ENCODE measurements at places on chromosomes 2 and 18.

DNA sequence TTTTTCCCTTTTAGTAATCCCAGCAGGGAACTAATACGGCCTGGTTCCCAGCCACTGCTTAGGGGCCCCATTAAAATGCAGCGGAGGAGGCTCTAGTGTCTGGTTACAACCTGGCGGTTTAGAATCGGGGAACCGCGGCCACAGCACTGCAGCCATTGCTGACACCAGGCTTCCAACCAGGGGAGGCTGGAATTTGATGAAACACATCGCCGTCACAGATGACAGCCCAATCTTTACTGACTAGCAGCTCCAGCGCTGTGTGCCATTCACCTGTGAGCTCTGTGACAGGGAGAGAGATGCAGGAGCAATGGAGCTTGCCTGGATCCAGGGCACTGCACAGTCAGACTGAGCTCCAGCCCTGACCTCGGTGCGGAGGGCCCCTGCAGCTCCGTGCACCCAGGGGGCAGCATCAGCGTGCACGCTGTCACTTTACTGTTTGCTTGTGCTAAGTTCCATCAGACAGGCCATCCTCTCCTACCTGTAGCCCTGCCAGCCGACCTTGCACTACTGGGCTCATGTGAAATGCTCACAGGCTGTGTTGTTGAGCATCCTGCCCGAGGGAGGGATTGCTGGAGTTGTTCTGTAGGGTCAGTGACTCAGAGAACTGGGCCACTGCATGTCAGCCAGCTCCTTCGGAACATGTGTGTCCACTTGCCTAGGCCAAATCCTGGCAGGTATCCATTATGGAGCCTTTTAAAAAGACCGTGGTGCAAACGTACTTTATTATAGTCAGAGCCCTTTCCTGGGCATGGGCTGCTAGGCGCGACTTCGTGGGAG is 203.5 kb downstream of the SEPTIN10 start:
- DNase-seq, result no peak

DNA sequence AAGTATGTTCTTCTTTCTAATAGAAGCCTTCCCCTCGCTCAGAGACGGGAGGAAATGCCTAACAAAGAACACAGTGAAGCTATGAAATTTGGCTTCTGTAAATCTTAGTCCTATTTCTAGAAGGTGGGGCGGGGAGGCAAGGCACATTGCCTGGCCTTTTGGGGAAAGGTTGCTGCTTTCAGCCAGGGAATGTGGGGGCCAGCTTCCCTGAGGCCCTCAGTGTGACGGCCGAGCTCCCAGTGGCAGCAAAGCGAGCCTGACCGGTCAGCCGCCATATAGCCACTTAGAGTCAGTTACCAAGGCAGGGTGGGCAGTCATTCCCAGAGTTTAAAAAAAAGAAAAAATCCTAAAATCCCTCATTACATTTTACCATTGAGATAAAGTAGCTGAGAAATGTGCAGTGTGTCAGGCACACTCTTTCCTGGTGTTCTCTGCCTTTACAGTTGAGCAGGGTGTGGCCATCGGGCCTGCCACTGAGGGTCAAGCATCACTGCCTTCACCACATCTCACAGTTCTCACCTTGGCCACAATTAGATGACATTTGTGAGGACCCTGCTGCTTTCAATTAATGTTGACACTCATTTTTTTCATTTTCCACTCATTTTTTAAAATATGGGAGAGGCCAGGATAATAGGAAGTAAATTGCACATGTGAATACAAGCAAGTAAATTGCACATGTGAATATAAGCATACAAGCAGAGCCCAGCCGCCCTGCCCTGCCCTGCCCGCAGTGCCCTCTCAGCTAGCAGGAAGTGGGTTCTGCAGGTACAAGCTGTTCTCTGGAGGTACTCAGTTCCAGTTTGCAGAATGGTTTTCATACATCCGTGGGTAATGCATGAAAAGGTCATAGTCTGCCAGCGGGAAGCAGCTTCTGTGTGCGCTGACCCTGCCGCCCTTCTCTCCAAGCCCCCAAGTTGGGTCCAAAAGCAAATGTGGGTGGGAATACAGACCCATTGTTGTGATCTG is 76.9 kb downstream of the WDSUB1 start:
- no peak for DNase-seq

- DNase-seq, result no peak
These were observed 84.9 kb downstream of the MALT1 start for GRCh38 chr18:58756148-58756547.

DNA sequence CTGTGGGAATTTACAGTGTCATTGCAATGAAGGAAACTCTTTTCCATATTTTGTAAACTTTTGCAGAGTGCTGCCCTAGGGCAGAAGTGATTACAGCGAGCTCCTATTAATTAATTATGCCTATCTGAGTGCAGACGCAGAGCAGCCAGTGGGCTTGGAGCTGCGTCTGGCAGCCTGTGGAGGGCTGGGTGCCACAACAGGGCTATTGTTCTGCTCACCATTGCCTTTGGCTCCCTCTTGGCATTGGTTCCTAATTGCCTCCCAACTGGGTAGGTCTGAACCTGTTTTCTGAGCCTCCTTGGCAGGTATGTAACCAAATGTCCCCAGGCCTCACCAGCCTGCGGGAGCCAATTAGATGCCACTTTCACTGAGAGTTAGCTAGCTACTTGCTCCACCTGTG is 25.6 kb upstream of the ITGB6 start:
- DNase-seq, result no peak

DNA sequence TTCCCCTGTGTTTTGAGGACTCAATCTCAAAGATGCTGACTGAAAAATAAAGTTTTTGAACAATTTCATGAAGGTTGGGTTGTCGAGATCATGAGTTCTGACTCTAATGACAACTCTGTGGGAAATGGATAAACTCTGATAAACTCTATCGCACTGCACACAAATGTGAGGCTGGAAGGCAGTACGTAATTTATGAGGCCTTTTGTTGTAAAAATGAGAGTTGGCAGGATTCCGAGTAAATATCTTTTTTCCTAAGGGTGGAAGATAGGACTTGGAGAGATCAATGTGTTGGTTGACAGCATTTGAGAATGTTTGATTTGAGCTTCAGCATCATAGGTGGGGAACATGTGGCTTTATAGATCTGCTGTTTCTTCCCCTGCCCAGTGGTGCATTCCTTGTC is 90.4 kb downstream of the SPTBN1 start:
- DNase-seq, result no peak

- no peak for DNase-seq
These were observed 39.5 kb downstream of the SH3BP4 start for GRCh38 chr2:234991290-234991689.
